ENCODE measurements at places on chromosomes 4 and X.
A peak's percentile ranks its signal among the peaks of the same experiment; 100 is the strongest.

DNA sequence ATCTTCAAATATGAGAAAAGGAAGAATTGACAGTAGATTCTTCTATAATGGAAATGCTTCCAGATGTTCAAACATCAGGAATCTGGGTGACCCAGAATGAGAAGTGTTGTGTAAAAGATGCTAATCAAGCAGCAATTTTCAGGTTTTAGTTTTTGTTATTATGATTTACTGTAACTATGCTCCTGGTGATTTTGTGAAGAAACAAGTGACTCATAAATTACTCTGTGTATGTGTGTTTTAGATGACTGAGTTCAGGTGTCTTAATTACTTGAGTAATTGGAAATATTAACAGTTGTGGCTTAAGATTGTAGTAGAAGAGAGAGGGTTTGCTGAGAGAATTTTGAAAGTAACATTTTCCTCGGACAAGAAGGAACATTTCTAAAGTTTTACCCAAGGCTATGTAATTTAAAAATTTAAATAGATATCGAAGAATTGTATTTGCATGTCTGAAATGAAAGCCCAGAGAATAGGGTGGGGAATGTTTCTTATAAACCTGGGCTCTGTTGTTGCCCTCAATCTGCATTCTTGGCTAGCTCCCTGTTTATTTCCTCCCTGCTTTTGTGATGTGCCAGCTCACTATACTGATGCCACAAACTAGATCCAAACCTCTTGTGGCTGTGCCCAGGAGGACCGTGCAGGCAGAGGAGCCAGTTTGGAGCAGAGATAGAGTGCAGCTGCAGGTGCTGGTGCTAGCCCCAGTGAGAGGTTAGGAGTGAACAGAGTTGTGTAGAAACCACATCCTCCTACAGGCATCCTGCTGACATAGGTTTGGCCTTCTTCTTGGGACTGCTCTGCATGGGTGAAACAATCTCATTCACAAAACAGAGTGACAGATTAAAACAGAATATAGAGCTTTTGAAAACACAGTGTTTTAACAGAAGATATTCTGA lies 25.4 kb upstream of the TNIP3 start:
- no peak for DNase-seq

GRCh38 chr4:61628282-61628681 lies 428.2 kb downstream of the ADGRL3 start:
- no peak for DNase-seq

- DNase-seq: no peak
Observed at GRCh38 chr4:80387390-80388283, 52.1 kb downstream of the CFAP299 start.

DNA sequence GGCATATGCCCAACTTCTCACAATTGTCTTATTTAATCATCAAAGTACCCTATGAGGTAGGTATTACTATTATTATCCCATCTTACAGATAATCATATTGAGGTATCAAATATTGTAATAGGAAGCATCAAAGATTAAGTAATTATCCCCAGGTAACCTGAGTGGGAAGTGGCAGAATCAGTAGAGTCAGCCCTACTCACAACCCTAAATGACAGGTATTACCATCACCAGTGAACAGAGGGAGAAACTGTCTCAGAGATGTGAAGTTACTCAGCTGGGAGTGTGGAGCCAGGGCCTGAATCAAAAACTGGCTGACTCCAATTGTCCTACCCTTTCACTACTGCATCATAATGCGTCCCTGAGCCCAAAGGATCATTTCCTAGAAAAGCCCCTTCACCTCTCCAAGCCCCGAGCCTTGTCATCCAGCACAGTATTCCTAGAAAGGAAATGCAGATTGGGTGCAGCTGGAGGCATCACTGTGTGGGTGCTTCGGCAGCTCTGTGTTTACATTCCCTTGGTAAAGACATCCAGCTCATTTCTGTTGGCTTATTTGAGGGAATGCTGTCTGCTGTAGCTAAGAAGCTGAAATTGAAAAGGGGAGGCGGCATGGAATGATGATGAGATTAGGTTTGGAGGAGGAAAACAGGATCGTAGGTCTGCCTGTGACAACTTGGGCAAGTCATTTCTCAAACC lies 72.8 kb downstream of the DHX15 start:
- no peak for DNase-seq

GRCh38 chrX:13469963-13470684 lies 99.3 kb upstream of the EGFL6 start:
- DNase-seq: no peak

GRCh38 chr4:106450249-106450648 lies 81.7 kb upstream of the GIMD1 start:
- DNase-seq: no peak

GRCh38 chr4:115424852-115425251 lies 311.4 kb upstream of the NDST4 start:
- DNase-seq: no peak

DNA sequence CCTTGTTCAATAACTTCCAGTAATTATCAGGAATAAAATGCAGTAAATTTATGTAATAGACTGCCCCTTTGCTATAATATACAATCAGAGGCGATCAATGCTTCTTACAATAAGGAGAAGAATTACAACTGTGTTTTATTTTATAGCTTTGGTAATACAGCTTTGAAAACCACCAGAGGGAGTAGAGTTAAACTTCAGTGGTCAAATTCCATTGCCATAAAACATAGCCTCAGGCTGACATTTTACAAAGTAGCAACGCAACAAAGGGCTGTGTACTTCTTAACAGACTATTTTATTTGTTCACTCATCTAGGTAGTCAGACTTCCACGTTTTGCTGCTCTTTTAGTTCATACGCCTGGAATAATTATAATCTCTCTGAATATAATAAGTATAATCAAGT lies 58.5 kb downstream of the TEX13C start:
- peak; percentile 56 for DNase-seq

- no peak for DNase-seq
Observed at GRCh38 chr4:54065282-54066087, 1.1 kb upstream of the CHIC2 start.

GRCh38 chrX:97844943-97845342 lies 961.2 kb downstream of the RPA4 start:
- DNase-seq: no peak

GRCh38 chr4:40916880-40917279 lies 167.1 kb downstream of the NSUN7 start:
- DNase-seq: no peak

DNA sequence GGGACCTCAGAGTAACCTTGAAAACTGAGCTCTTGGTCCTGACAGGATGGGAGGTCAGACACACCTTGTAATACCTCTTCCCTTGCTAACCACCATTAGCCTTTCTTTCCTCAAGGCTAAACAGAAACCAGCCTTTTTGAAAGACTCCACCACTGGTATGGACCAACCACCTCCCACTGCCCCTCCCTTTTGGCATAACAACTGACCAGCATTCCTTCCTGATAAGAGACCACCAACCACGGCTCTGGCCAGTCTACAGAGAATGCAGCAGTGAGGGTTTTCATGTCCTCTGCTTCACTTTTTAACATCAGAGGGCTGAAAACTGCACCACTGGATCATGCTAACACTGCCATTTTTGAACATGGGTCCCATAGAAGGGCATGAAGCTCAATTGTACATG lies 100.2 kb upstream of the MID1IP1 start:
- DNase-seq: no peak

DNA sequence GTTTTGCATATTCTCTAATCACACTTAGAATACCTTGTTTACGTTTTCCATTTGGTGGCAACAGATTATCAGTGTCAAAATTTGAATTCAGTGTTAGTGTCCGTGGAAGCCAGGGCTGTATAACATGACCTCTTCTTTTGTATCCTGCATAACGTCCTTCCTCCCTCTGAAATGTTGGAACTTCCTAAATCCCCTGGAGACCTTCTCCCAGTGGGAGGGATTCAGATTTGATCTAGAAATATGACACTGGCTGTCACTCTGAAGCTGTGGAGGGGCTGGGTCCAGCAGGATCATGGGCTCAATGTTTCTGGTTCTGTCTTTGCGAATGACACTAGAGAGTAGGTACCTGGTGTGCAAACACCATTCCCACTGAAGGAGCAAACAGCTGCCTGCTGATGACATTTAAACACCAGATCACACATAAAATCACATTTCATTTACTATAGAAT lies 850 bp upstream of the CXCL3 start:
- no peak for DNase-seq

GRCh38 chr4:128416921-128417320 lies 129.3 kb upstream of the PGRMC2 start:
- no peak for DNase-seq

GRCh38 chr4:175639346-175639745 lies 172.7 kb downstream of the GPM6A start:
- DNase-seq: no peak

DNA sequence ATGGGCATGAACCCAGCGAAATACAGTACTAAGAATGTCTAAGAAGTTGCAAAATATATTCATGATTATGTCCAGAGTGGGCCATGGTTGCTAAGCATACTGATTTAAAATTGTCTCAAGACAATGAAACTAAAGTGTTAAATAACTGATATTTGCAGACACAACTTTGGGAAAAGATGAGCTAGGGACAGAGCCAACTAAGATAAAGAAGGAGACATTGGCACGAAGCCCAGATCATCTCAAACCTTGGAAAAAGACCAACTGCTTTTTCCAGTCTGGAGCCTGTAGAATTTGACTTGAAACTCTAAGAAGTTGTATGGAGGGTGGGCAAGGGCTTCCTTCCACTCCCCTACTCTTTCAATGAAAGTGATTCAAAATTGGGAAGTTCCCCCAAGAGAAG lies 108.5 kb upstream of the GLRA2 start:
- no peak for DNase-seq

DNA sequence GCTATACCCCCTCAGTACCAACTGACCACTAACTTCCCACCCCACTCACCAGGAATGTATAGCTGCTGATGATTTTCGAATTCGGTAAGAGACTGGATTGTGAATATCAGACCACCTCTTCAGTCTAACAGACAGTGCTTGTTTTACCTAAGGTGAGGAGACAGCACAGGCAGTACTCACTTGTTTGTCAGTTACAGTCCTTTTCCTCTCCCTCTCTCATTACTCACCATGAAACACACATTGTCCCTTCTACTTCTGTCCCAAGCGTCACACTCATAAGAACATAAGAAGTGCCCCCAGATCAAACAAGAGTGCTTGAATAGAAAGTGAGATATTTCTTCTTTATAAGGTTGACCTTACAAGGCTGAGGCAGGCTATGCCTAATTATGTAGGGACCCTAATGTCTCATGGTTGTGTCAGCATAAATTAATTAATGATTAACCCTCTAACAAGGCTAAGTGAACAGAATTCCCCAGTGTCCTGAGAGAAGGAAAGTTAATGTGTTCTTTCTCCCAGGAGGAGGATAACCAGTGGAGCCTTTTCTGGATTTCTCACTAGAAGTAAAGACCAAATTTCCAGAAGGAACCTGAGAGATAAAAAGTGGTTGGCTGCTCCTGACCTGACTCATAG lies 32.2 kb downstream of the ZCCHC12 start:
- DNase-seq: no peak

DNA sequence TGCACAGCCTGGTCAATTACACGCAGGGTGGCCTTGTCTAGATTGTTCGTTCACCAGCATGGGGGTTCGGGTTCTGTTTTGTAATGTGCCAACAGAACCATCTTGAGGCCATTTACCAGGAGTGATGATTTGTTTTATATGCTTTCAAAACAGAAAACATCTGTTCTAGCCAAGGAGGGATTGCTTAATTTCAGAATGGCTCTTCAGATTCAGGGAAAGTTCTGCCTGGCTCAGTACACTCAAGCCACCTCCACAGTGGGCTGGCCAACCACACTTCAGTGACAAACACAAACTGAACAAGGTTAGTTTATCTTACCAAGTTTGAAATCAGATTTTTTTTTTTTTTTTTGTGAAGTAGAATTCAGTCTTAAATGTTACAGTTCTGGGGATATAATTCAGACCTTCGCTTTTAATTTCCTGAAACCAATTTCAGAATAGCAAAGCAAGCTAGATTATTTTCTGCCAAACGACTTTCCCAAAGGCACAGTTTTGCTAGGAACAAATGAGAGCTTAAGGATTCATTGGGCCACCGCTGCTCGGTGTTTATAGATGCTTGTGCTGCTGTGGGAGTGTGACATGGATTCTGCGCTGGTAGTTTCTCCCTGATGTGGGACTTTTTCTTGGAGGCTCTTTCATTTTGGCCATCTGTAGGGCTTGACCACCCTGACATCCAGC lies 23.4 kb downstream of the SMS start:
- no peak for DNase-seq

DNA sequence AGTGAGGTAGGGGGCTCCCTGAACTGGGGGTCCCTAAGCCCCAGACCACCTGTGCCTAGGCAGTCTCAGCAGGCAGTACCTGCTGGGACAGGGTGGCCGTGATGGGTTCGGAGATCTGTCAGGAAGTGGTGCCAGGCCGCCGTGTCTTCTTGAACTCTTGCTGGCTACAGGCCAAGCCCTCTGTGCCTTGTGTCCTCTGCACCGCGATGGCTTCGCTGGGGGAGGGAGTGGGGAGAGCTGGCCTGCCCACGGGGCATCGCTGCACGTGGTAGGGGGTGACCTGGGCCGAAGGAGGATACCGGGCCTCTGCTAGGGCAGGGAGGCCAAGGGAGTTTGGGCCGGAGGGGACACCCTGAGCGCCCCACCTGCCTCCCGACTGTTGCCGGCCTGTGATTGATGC lies 96.7 kb upstream of the NKX1-1 start:
- no peak for DNase-seq

DNA sequence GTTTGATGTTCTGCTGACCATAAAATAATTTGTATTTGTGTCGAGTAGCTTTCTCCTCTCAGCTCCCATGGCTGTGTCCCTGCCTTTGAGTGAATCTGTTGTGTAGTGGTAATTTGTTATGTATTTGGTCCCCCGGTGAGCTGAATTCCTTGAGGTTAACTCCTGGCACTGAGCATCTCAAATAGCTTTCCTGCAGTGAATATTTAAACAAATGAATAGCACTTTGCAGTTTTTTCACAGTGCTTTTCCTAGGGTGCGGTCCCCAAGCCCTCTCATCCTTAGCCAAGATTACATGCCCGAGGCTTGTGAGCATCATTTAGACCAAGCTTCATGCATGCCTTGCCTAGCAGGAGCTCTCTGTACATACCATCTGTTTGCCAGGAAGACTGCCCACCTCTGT lies 74.2 kb downstream of the CLDN34 start:
- no peak for DNase-seq

GRCh38 chr4:3851881-3852280 lies 85.7 kb downstream of the ADRA2C start:
- no peak for DNase-seq

GRCh38 chrX:139815771-139816170 lies 107.8 kb upstream of the MCF2 start:
- no peak for DNase-seq

DNA sequence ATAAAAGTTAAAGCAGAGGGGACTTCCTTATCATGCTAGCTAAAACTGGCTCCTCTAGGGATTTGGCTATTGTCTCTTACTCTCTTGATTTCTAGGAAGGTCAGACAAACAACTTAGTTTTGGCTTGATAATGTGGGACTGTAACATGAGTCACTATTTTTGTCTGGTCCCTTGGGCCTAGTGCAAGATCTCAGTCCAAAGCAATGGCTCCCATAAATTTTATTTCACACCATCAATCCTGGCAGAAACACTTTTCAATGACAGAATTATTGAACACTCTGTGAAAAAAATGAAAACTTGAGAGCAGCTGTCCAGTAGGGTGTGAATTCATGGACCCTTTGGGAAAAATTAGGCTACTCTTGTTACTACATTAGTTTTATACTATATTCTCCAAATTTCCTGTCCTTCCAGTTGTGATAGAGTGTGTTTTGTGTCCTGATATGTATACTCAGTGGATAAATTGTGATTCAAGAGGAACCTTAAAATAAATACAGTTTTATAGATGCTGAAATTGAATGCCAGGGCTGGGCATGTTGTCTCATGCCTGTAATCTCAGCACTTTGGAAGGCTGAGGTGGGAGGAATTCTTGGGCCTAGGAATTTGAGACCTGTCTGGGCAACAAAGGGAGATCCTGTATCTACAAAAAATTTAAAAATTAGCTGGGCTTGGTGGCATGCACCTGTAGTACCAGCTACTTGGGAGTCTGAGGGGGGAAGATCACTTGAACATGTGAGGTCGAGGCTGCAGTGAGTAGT lies 10.8 kb upstream of the SNCA start:
- no peak for DNase-seq
